ENCODE measurements at places on chromosomes 16 and 17.

GRCh38 chr17:65283704-65284103 lies 146.5 kb downstream of the RGS9 start:
- peak; percentile 45 for DNase-seq

GRCh38 chr16:84042879-84043485 lies 387 bp upstream of the SLC38A8 start:
- no peak for DNase-seq

DNA sequence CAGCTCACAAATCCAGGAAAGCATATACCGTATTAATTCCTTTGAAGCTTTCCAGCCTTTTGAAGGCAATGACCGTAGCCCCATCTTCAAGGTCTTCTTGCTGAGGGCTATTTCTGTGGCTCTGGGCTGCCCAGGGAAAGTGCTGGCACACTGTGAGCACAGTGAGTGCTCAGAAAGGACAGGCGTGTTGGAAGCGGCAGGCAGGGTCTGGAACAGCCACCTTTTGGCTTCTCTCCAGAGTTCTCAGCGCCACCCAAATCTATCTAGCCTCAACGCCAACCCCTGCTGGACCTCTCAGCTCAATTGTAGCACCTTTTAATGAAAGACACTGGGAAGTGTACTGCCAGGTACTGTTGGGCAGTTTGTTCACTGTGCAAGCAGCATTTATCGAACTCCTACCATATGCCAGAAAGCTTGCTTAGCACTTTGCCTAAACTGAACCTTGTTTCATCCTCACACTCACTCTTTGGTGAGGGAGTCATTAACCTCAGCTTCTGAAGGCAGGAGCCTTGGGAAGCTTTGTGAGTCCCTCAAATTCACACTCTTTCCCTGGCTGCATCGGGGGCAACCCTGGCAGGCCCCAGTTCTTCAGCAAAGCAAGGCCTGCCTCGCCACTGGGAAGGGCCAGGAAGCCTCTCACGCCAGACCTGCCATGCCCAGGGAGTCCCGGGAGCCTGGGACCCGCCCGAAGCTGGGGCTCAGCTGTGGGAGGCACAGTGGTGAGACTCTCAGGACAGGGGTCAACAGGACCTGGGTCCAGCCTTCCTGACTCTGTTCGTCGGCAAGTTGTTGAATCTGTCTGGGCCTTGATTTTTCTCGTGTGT lies 13.5 kb upstream of the CIBAR2 start:
- no peak for DNase-seq

GRCh38 chr17:56548661-56549060 lies 44.8 kb upstream of the NOG start:
- DNase-seq: no peak

- DNase-seq: peak; percentile 13
Observed at GRCh38 chr16:79653373-79653891, 52.9 kb upstream of the MAF start.

GRCh38 chr17:41863074-41863848 lies 2.0 kb downstream of the KLHL11 start:
- DNase-seq: no peak

DNA sequence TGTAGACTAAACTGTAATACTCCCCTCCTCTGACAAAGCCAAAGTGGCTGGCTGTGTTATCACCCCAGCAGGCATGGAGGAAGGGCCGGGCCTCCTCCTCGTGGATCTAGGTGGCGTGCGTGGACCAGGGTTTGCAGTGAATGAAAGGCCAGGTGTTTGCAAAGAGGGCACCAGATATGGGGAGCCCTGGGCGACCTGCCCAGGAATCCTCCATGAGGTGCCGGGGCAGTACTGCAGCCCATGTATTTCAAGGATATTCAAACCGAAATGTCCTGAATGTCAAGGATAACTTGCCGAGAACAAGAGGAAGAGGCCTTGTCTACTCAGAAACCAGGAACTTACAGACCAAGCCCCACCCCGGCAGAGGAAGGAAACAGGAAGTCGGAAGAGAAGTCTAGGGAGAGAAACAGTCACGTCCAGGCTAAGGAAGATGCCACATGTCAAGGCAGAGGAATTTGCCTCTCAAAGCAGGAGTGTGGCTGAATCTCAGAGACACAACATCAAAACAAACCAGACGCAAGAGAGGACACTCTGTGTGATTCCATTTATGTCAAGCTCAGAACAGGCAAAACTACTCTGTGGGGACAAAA lies 13.7 kb upstream of the OSGIN1 start:
- DNase-seq: no peak

GRCh38 chr17:17112628-17113200 lies 70.5 kb downstream of the MPRIP start:
- DNase-seq: no peak

DNA sequence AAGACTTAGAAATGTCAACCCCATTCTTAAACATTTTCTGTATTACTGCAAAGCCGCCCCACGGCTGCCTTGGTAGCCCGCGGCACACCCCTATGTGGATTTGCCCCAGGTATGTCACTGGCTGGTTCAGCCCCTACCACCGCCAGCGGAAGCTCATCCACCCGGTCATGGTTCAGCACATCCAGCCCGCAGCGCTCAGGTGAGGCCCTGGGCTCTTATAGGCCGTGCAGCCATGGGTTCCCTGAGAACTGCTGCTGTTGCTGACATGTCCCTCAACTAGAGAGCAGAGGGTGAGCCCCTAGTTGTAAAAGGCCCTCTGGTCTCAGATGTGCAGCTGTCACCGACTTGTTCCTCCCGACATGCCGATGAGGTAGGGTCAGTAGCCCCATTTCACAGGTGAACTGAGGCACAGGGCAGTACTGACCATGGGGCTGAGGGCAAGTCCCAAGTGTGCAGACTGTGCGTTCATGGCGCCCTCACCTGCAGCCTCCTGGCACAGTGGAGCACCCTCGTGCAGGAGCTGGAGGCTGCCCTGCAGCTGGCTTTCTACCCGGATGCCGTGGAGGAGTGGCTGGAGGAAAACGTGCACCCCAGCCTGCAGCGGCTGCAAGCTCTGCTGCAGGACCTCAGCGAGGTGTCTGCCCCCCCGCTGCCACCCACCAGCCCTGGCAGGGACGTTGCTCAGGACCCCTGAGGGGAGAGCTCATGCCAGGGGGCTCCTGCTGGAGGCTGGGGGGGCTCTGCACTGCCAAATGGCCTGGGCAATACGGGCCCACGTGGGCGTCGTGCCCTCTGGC lies 8.7 kb downstream of the CYBC1 start:
- DNase-seq: no peak

- DNase-seq: no peak
Observed at GRCh38 chr17:55427587-55427882, 5.9 kb upstream of the MMD start.

GRCh38 chr16:79756571-79756970 lies 156.0 kb upstream of the MAF start:
- no peak for DNase-seq

DNA sequence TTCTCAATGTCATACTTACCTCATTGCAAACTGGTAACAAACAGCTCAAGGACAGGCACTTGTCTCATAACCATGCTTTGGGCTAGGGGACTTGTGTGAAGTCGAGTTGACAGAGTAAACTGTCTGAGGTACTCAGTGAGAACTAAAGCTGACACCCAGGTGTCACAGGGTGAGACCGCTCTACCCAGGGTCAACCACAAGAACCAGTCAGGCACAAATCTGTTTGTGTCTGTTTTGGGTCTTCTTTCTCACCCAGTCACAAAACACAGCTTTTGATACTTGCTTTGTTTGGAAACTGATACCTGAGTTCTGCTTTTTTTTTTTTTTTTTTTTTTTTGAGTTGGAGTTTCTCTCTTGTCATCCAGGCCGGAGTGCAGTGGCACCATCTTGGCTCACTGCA lies 161.1 kb downstream of the STX8 start:
- DNase-seq: no peak

- no peak for DNase-seq
Observed at GRCh38 chr17:75654176-75654575, 12.8 kb downstream of the RECQL5 start.

DNA sequence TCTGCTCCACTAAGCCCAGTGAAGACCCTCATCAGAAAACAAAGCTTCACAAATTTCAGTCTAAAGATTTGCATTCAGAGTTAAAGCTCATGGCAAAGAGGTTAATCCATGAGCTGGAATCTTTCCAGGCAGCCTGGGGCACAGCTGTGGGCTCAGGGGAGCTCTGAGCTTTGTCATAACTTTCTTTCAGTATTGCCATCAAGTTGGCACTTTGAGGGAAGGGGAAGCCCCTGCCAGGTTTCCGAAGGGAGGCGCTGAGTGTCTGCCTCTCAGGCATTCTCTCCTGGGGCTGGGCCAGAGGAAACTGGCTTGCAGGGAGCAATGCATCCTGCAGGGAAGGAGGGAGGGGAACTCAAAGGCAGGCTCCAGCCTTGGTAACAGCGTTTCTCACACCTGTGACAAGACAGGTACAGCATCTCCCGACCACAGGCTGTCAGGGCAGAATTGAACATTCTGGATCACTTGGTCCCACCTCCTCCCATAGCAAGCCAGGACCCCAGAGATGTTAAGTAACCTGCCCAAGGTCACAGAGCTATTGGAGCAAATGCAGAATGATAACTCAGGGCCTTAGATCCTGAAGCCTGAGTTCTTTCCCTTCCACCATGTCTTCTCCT lies 3.9 kb downstream of the LPO start:
- no peak for DNase-seq

GRCh38 chr17:18122990-18123753 lies 14.6 kb downstream of the MYO15A start:
- DNase-seq: no peak

DNA sequence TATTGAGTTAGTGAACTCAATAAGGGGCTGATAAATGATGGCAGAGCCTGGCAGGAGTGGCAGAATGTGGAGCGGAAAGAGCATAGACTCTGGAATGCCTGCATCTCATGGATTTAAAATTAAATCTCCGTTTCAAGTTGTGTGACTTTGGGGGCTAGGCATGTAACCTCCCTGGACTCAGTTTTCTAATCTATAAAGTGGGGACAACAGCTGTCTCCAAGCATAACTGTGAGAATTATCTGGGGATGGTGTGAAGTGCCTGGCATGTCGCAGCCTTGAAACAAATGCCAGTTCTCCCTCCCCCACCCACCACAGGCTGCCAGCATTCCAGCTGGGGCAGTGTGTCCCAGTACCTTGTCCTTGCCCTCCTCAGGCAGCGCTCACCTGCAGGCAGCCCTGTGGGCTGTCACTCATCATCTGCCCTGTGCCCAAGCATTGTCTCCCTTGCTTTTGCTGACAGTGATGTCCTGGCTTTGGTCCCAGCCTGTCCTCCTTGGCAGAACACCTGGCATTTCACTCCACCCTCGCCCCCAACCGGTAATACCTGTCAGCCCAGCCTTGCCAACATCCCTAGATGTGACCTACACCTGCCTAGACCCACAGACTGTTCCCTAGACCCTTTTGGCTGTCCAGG lies 129.6 kb downstream of the MRM1 start:
- DNase-seq: no peak

DNA sequence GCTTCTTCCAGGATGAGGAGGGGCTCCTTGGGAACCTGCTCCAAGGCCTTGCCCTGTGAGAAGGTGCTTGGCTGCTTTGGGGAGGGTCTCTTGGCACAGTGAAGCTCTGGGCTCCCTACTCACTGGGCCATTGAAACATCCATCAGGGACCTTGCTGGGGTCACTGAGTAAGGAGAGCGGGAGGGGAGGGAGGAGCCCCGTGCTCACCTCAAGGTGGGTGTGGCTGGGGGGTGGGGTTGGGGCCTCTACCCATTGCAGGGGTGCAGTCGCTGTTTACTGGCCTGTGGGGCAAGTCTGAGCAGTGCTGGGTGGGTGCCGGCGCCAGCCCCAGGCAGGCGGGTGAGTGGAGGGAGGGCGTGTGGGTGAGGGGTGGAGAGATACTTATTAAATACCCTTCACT lies 9.9 kb downstream of the TNS4 start:
- no peak for DNase-seq

Measured in cardiac fibroblast (primary cell).